Activated T-helper 1 cell treated with Interleukin-2 at 50 U/mL for 16 hours (primary cell): ENCODE measurements at places on chromosomes 11 and 22.

DNA sequence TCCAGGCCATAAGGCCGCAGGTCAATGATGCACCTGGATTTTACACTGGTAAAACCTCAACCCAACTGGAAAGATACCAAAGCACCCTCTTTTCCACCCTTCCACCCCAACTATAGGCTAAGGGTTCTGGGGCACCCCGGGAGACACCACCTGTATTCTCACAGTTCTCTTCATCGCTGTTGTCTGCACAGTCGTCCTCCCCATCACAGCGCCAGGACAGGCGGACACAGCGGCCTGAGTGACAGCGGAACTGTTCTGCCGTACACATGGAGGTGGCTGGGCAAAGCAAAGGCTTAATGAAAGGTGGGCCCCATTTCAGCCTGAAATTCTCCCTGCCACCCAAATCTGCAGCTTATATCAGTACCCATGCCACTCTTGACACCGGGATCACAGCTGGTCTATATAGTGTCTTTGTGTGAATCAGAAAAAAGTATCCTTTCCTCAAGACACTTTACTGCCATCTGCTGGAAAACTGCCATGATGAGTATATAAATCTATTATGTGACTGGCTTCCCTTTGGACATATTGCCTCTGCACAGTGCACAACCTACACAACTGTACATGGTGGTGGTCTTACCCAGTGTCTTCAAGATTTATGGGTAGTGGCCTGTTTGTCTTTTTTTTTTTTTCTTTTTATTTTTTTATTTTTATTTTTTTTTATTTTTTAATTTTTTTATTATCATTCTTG, 21.5 kb downstream of the LRP4 start:
- DNase-seq = no peak

- no peak for DNase-seq
These were observed 37.8 kb downstream of the PGR start for GRCh38 chr11:101091781-101092180.

DNA sequence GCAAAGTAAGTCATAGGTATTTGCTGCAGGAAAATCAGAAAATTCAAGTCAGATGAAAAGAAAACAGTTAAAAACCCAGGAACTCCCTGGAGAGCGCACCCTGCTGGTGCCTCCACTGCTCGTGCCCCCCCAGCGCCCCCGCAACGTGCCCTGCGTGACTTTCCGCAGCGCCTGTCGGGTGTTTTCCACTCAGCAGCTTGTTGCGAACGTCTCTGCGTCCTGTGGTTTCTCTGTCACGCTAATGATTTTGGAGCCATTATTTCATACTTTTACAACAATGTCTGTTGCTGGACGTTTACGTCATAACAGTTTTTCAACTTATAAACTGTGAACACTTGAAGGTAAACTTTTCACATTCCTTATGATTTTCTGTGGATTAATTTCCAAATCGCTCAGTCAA, 5.0 kb downstream of the CRELD2 start:
- no peak for DNase-seq

DNA sequence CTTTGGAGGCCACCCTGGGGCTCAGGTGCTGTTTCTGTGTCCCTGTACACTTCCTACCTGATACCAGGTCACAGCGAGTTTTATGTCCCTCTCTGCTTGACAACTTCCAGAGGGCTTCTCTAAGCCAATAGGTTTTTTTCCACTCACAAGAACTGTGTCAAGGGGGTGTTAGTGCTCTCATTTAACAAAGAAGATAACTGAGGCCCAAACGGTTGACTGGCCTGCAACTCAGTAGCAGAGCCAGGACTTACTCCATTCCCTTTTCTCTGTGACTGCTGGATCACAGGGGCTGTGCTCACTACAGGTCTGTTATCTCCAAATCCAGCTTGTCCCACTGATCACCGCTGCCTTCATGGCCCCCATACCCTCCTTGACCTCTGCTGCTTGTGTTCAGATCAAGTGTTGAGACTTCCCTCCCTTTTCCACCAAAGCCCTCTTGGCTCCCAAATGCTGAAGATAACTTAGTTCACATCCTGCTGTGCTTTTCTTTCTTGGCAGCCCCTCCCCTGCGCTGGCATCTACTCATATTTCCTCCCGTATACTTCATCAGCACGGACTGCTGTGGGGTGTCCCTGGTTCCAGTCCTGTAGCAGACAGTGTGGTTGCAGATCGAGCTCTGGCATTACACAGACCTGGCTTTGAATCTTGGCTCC, 41.3 kb downstream of the POU2F3 start:
- DNase-seq = no peak

DNA sequence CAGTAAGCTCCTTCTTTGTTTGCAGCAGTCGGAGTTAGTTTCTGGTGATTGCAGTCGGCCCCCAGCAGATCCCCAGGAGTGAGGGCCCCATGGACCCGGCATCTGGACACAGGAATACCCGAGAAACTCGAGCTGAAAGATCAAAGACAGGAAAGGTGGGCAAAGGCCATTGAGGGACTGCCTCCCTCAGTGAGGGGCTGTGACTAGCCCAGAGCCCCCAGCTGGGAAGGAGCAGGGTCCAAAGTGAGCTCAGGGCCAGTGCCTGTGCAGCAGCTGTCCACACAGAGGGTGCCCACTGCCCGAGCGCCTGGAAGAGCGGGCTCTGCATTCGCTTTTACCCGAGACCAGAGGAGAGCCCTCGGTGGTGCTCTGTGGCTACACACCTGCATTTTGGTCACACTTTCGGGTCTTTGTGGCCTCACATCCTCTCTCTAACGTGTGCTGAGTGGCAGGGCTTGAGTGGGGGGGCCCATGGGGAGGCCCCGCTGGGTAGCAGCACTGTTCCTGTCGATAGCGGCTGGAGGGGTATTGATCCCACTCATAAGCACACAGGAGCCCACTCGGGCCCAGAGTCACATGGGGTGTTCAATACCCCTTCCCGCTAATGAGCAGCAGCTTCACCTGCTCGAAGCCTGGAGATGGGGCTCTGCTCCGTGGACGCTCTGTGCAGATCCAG, 532.9 kb downstream of the TBC1D22A start:
- no peak for DNase-seq

GRCh38 chr22:39292031-39292462, 27.4 kb downstream of the RPL3 start:
- DNase-seq = no peak

GRCh38 chr22:47199979-47200272, 437.5 kb downstream of the TBC1D22A start:
- no peak for DNase-seq

GRCh38 chr11:131767421-131767820, 397.0 kb downstream of the NTM start:
- no peak for DNase-seq

- DNase-seq = no peak
These were observed at the start of gene APOL1 for GRCh38 chr22:36252754-36253522. TSS of gene APOL1 (plus strand) at chr22:36253133. CDS start at chr22:36254956, 1,823 bp downstream.

DNA sequence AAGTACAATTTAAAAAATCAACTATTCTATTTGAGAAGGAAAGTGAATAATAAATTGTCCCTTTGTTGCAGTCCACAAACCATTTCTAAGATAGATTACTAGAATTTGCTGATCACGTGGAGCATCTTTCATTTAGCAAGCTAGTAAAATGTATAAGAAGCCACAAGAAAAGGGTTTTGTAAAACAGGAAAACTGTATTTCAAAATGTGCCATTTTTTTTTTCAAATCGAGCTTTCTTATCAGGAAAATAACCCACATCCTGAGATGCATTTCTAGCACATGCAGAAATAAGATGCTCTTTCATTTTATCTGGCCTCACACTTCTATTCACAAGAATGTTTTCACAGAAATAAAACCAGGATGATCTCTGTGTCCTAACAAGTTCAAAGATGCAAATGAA, 3.2 kb upstream of the PATE3 start:
- DNase-seq = no peak

DNA sequence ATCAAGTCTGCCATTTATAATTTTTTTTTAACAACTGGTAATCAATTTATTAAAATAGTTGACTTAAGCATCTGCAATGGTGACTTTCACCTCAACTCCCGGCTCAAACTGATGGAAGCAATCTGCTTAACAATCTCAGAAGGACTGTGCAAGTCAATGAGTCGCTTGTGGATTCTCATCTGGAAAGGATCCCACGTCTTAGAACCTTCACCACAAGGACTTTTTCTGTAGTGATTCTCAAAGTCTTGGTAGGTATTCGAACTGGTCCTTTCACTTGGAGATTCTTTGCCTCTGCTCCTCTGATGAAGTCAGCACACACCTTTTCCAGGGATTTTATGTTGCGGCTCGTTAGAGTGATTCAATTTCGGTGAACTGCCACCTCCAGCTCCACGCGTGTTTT, 7.3 kb downstream of the RSF1 start:
- DNase-seq = no peak

GRCh38 chr11:65071907-65072630, 11.8 kb downstream of the CDCA5 start:
- no peak for DNase-seq

DNA sequence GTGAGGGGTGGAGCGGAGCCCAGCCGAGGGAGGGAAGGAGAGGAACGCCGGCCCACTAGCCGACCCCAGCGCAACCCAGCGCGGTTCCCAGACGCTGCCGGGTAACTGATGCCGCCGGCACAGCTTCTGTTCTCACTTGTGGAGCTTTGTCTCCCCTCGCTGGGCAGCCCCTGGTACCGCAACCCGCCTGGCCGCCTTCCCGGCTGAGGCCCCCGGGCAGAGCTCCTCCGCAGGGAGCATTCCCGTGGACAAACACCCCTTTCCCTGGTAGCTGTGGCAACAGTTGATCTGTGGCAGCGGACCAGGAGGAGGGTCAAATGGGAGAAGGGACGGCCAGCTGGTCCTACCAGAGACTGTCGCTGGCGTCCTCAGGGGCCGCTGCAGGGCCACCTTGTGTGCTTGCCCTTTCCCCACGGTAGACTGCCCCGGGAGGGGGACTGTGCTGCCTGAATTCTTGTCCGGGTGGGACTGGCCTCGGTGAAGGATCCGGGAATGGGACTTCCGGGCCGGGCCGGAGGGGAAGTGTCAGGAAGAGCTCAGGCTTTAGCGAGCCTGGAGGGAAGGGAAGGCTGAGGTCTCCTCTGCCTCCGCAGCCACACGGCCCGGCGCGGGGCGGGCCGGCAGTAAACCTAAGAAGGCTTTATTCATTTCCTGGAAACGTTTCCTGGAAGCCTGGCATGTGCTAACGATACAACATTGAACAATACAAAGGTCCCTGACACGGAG, 468.0 kb downstream of the OPCML start:
- no peak for DNase-seq

DNA sequence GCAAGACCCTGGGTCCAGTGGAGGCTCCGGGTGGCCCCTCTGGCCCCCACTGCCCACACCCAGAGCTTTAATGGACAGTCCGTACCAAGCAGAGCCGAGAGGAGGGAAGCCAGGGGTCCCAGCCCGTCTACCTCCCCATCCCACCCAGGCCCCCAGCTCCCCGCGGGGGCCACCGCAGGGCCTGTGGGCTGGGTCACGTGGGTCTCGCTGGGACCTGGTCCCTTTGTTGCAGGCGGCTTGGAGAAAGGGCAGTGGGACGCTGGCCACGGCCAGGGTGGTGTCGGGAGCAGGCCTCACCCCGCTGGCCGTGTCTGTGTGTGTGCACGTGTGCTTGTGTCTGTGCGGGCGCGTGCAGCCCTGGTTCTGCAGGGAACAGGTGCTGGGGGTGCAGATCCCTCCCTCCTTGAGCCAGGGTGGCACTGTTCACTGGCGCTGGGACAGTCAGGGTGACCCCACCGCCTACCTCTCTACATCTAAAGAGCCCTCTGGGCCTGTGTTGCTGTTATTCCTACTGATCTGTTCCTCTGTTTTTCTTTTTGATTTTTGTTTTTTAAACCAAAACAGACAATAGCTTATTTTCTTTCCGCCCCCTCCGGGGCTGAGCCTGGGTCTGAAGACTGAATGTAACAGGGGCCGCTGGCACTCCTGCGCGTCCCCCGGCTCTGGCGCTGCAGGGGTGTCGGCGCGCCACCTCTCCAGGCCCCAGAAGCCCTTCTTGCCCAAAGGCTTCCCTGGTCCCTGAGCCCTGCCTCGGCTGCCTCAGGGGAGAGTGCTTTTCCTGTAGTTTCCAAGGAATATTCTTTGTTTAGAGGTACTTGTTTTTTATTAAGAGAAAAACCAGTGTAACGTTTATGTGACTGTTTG, 20.1 kb upstream of the TMEM191C start:
- no peak for DNase-seq

DNA sequence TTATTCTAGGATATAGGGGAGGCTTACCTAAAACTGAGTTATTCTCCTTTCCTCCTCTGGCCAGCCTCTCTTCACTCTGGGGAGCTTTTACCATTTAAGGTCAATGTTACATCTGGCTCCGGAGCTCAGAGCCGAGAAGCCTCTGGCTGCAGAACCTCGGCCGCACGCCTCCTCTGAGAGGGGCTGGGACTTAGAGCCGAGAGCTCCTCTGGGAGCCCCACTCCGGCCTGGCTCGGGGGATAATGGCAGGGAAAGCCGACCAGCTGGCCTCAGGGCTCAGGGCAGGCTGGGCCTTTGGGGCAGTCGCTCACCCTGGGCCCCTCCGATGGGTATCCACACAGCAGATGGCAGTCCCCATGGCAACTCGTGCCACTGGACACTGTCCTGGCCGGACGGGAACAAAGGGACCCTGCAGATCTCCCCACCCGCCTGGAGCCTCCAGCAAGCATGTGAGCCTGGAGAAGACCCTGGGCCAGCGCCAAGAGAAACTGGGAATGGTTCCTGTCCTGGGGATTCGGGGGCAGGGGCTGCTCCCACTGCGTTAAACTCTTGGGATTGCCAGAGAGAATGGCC, at the start of gene IRAG1:
Gene IRAG1, minus strand, starts transcription at position 247 of the 573 bp plus-strand sequence. Its CDS starts 153 bp downstream, at position 94.
- DNase-seq = no peak

DNA sequence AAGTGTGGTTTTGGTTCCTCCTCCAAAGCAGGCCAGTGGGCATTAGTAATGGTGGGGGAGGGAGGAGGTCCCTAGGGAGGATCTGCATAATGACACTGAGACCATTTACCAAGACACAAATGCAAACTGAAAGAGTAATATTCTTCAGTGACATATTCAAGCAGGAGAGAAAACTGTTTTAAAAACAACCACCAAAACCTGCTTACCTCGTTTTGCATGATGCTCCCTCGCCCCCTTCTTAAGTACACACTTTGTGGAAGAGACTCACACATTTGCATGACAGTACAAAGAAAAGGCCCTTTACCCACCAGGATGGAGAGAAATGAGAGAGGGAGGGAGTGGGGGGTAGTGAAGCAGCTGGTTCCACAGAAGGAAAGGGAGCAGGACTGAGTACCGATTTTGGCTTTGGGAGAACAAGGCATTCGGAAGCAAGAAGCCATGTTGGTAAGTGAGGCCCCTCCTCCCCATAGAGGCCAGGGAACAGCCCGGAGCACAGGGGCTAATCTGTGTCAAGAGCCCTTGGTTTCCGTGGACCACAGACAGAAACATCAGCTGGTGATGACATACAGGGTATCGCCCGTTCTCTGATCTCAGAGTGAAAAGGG, 13.0 kb upstream of the OPCML start:
- DNase-seq = no peak

- no peak for DNase-seq
These were observed 187.5 kb downstream of the SHANK2 start for GRCh38 chr11:71064702-71065515.

GRCh38 chr11:63763496-63764339, 4.9 kb downstream of the ZFTA start:
- DNase-seq = no peak

DNA sequence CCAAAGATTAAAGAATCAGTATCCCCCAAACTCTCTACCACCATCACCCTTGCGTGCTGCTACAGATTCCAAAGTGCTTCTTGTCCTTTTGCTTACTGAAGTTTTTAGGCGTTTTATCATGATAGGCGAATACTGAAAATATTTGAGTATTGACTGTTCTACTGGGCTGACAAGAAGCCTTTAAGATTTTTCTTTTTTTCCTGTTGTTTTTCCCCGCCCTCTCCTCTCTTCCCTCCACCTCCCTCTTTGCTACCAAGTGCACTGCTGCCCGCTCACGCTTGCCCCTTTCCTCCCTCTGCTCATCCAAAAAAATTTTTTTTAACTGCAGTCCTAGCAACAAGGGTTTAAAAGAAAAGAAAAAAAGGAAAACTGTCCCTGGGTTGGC, 679 bp downstream of the SPCS2 start:
- no peak for DNase-seq
